ENCODE measurements at places on chromosomes 2 and 18.

GRCh38 chr2:159185401-159186130 is 100.9 kb downstream of the WDSUB1 start:
- no peak for DNase-seq

- DNase-seq = no peak
Observed at GRCh38 chr2:9032121-9032520, 28.6 kb upstream of the MBOAT2 start.

DNA sequence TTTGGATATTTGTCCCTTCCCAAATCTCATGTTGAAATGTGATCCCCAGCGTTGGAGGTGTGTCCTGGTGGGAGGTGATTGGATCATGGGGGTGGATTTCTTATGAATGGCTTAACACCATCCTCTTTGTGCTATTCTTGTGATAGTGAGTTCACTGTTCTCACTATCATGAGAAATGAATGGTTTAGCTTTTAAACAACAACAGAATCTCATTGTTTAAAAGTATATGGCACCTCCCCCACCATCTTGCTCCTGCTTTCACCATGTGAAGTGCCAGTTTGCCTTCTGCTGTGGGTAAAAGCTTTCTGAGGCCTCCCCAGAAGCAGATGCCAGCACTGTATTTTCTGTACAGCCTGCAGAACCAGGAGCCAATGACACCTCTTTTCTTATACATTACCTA is 38.1 kb downstream of the KIAA1328 start:
- no peak for DNase-seq

DNA sequence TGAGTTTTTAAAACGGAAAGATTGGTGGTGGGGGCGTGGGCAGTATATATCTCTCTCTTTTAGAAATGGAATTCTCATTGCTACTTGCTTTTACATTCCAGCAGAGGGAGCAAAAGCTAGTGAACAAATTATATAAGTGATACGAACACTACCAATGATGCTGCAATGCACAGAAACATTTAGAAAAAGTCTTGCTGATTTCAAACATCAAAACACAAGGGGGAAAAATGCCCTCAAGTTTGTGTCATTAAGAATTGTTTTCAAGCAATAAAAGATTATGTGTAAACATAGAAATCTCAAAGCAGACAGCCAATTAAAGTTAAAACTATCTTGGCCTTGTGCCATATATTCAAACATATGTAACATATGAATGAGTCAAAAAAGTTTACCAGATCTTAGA is 296.3 kb upstream of the KCNJ3 start:
- peak; percentile 31 for DNase-seq

DNA sequence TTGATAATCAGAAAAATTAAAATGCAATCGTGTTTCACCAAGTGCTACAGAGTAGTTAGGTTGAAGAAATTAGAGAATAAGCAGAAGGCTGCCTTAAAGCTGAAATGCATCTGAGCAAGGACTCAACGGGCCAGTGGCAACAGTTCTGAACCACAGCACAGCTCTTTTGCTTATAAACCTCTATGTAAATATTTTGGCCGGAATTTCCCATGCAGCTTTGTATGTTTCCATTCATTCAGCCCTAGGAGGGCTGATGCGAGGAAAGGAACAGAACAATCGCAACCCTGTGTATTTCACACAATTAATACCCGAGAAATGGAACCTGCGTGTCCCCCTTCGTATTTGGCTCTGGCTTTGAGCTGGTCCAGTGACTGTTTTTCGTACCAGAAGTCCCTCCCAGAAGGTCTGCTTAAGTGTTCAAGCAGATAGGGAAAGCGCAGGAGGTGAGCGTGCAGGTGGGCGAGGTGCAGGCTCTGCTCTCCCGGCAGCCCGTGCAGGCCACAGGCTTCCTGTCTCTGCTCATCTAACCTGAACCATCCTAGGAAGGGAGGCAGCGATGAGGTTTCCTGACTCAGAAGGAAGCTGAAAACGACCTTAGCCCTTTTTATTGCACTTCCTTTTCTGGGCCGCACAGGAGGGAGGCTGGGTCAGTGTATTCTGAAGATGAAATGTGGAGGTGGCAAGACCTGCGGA is 67.3 kb downstream of the ASB1 start:
- DNase-seq = no peak

- no peak for DNase-seq
Observed at GRCh38 chr2:149543845-149544244, 43.7 kb downstream of the MMADHC start.

GRCh38 chr2:181585732-181586131 is 71.2 kb downstream of the CERKL start:
- DNase-seq = no peak

DNA sequence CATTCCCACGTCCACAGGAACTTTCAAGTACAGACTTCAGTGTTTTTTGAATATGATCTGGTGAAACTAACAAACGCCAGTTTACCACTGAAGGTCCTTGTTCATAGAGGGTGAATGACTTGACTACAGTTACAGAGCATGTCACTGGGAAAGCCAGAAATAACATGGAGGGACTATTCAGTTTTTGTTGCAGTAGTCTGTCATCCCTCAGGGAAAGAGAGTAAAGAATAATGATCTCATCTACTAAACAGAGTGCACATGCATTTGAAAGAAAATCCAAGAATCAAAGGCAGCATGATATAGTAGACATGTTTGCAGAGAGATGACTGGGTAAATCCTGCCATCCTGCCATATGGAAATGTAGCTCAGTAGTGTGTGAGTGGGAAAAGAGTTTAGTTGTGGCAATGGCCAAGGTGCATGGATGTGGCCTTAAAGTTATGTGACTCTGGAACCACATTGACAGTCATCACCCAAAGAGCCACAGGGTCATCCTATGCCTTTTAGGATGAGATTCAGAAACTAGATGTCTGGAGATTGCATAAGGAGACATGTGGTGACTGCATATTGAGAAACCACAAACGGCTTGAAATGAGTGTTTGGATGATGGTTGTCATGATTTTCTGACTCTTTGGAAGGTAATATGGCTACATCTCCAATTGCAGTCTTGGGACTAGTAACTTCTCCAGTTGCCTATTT is 125.3 kb upstream of the ZEB2 start:
- DNase-seq = peak; percentile 86

GRCh38 chr18:58690259-58690658 is 19.0 kb downstream of the MALT1 start:
- no peak for DNase-seq

DNA sequence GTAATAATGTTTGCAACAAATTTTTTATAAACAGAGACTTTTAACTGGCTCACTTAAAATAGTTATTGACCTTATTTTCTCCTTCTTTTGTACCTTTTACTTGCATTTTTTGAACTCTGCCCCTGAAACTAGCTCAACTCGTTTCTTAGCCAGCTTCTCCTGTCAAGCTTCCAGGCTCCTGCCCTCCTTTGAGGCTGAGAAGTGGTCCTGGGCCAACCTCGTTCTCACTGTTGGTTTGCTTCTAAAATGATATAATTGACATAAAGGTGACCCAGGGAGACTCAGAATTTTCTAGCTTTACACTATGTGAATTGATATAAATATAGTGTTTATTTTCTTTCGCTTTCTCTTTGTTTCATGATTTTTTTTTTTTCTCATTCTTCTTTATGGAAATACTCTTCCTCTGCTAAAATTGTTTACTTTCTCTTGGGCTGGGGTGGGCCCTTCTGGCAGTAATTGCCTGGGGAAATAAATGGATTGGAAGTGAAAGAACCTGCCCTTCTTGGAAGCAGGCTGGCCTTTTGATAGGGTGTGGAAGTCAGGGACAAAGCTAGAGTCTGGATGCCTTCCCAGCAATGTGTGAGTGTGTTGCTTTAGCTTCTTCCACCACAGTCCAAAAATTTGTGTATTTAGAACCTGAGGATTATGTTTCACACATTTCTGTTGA is 30.7 kb downstream of the GPD2 start:
- DNase-seq = peak; percentile 11

GRCh38 chr2:219446101-219446504 is 11.5 kb downstream of the SPEG start:
- DNase-seq = no peak

DNA sequence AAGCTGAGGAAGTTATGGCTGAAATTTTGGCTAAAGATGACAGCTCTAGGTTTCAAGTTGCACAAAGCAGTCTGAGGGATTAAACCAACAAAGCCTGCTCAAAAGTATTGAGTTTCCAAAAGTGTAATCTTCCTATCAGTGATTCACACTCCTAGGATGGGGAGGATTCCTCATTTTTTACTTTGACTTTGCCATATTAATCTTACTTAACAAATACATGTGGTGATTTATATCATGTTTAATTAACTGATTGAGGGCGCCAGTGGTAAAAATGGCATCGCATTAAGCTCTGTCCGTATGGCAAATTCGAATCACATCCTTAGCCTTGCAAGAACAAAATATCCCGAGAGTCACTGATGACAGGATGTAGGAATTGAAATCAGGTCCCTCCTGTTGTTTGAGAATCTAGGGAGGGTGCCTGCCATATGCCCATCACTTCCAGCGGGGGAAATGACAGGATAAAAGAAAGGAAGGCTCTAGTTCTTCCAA is 78.1 kb upstream of the ETAA1 start:
- no peak for DNase-seq

Measured in inflammatory macrophage treated with lipopolysaccharide for 4 hours (primary cell).